ENCODE measurements at places on chromosomes 7 and 10. TPM values are rescaled to one million over a fixed set of nuclear protein-coding genes. Genes with fewer than 3 reads are reported as not detected.

The GPR85 gene
- 1.6 TPM for total RNA-seq

The ASB10 gene
- total RNA-seq, result not detected

DNA sequence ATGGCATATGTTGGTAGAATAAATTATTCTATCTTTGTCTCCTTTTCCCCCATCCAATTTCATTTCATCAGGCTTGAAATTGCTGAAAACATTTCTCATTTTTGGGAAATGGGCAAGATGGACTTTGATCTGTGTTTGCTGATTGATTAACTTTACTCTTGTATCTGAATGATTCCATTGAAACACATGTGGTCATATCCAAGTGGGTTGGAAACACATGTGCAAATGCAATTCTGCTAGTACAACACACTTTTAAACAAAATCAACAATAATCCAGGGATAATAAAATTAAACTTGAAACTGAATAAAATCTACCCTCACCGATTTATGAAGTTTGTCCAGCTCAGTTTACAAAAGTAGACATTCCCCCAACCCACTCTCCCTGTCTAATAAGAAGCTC lies 96.9 kb downstream of the EPDR1 start:
- no peak for DNase-seq

The ACTL6B gene
- 2.4 TPM for total RNA-seq

The ADAM8 gene
- 3.6 TPM for total RNA-seq

GRCh38 chr7:90853205-90853604 lies 257.1 kb downstream of the CDK14 start:
- DNase-seq, result no peak

- DNase-seq, result no peak
These were observed 170.4 kb upstream of the NRG3 start for GRCh38 chr10:81704596-81704995.

DNA sequence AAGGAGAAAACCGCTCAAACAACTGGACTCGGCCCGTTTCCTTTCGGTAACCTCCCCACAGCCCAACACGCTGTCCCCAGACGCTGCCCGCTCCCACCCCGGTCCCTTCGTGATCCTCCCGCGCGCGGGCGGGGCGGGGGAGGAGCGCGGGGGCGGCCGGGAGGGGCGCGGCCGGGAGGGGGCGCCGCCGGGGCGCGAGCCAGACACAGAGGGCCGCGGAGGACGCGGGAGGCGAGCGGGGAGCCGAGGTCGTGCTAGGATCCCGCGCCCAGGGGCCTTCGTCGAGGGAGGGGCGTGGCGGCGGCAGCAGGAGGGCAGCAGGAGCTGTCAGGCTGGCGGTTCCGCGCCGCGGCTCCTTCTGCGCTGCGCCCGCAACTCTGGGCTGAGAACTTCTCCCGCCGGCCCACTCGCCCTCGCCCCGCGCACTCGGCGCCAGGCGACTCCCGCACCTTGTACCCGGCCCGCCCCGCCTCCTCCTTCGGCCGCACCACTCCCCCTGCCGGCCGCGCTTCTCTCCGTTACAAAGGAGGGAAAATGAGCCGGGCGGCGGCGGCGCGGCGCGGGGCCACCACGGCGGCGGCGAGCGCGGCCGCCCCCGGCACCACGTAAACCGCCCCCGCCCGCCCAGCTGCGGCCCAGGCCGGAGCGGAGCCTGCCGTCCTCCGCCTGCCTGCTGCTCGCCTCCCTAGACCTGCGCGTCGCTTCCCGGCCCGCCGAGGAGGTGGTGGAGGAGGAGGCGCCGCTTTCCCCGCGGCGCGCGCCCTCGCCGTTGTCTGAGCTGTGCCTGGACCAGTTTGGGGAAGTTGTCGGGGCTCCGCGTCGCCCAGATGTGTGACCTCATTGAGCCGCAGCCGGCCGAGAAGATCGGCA lies at the start of gene CDK14:
CDK14 (plus strand) TSS at position 521 of the 870 bp plus-strand sequence; CDS start at position 828, 307 bp downstream.
- peak; percentile 77 for DNase-seq

The INA gene
- 36.4 TPM for total RNA-seq

The PWWP2B gene
- total RNA-seq, result 14.2 TPM

The PKD1L1 gene
- 0.11 TPM for total RNA-seq

DNA sequence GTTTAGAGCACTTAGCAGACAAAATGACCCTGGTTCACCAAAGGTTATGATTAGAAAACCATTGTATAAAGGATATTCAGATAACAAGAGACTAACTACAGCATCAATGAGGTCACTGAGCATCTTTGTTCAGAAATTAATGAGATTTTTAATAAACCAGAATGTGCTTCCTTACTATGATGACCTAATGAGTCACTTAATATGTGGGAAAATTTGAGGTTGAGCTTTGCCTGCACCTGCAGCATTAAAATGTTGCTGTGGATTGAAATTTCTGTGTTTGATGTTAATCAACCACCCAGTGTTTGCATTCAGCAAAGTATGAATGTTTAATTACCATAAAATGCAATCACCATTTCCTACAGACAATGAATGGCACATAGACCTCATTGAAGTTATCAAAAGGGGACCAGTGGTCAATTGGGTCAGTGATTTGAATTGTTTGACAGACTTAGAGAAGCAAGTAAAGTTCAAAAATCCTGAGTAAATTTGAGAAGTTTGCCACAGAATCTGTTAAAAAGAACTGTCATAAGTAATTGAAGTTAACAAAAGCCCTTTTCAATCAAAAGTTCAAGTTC lies 45.8 kb downstream of the EXOC6 start:
- DNase-seq, result no peak

The LRRC17 gene
- 35.8 TPM for total RNA-seq

The PAPOLB gene
- total RNA-seq, result 0.23 TPM

DNA sequence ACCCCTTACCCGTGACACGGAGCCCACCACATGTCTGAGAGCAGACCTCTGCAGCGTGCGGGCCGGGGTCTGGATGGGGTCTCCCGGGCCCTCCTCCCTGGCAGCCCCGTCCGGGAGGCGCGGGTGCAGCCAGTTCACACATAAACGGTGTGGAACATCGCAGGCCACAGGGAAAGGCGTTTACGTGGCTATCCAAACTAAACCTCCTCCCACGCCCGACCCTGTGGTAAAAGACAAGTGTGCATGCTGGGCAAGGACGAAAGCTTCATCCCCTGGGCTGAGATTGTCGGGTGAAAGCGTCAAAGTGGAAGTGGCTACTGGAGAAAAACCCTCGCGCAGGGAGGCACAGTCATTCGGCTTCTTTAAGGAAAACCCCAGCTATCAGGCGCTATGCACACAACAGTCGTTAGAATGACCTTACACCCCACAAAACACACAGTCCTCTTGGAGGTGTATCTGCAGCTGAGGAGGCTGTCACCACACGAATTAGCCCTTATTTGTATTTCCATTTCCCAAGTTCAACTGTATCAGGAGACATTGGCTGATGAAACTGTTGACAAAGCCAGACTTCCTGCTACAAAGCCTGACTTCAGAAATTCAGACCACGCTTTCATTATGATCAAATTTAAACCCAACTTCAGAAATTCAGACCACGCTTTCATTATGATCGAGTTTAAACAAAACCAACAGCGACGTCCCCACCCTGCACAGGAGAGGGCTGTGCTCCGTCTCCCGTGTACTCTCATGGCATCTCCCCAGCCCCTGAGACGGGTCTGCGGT lies 15.3 kb downstream of the GPER1 start:
- DNase-seq, result no peak

The ADRB1 gene
- 0.14 TPM for total RNA-seq

GRCh38 chr10:79069325-79070080 lies 737 bp downstream of the ZMIZ1 start:
- peak; percentile 22 for DNase-seq

DNA sequence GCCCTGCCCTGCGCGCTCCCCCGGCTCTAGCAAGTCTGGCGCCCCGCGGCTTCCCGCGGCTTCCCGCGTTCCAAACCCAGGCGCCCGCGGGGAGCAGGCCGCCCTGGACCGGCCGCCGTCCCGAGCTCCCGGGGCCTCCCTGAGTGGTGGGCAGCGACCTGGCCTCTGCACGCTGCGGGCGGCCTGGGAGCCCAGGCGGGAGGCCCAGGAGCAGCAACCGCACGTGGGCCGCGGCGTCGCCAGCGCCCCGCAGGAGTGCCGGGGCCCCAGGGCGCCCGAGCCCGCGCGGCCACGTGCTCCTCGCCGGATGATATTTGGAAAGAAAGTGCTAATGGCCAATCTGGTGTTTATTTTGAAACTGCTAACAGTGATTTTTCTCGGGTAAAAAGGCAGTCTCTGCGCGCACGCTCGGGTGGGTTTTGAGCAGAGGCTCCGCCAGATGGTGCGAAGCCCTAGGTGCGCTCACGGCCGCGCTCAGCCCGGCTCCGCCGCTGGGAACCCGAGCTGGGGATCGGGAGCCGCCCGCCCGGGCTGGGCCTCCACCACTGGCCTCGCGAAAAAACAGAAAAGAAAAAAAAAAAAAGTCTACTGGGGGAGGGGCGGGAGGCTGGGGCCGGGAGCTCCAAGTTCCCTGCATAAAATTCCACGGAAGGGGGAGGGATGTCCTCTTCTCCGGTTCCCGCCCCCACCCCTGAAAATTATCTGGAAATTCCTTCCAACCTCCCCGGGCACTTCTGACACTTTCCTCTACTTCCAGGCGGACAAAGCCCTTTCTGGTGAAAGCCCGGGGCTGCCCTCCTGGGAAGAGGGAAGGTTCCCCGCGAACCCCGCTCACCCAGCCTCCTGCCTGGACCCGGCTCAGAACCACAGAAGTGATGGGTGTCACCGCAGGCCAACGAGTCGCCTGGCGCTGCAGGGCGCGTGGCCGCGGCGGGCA lies 4.3 kb downstream of the EBF3 start:
- no peak for DNase-seq

The PNLIP gene
- total RNA-seq, result not detected

GRCh38 chr10:30435073-30435422 lies 1.1 kb downstream of the MAP3K8 start:
- no peak for DNase-seq

DNA sequence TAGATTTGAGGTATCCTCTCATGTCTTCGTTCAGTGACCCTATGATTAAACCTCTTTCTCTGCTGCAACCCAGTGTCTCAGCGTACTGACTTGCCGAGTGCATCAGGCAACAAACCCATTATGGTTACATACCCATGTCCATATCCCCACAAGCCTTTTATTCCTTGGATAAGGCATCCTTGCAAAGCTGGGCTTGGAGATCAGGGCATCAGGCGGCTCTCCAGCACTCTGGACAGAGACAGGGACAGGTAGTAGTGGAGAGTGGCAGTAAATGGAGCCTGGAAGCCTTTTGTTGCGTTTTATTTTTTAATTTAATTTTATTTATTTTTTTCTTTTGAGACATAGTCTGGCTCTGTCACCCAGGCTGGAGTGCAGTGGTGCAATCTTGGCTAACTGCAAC lies 32.0 kb upstream of the NPFFR1 start:
- DNase-seq, result no peak

- DNase-seq, result no peak
These were observed 613.7 kb upstream of the MKI67 start for GRCh38 chr10:128739930-128740329.

DNA sequence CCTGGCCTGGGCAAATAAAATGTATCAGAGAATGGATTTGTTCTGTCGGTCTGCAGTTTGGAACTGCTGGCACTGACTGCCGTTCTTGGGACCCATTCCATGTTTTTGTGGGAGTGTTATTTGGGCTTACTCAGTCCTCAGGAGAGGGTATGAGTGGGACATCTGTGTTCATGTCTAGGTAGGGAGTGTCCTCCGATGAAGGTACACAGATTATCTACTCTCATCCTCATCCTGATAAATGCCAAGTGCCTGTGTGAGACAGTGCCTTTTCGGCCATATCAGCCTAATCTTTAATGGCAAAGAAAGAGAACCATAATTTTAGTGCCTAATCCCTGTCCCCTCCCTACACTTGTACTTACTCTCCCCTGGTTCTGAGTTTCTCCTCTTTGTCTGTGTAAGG lies 409.4 kb downstream of the REEP3 start:
- no peak for DNase-seq

DNA sequence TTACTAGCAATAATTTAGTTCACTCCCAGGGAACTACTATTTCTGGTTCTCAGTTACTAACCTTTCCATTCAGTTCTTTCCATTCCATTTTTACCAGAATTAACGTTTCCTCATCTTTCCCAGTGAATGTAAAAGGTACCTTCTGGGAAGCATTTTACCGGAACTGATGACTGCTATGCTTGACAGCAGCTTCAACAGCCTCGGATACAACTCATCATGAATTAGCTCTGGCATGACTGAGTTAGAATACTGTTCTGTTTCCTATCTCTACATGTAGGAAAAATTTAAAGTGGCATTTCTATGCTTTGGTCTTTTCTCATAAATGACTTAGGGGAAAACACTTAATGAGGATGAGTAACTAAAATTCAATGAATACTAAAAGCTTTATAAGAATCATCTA lies 18.6 kb downstream of the TAS2R41 start:
- no peak for DNase-seq

- no peak for DNase-seq
These were observed 316.8 kb upstream of the MTPN start for GRCh38 chr7:136293841-136294391.

GRCh38 chr10:122292376-122292775 lies 21.3 kb downstream of the BTBD16 start:
- DNase-seq, result no peak

The NODAL gene
- total RNA-seq, result not detected

- DNase-seq, result no peak
These were observed 132.8 kb upstream of the DNAJB12 start for GRCh38 chr10:72487521-72487920.

- DNase-seq, result no peak
These were observed 174.8 kb downstream of the JAZF1 start for GRCh38 chr7:28005847-28006231.

The ADAM22 gene
- total RNA-seq, result 12.1 TPM

GRCh38 chr7:47254081-47254977 lies 327.6 kb downstream of the TNS3 start:
- DNase-seq, result peak; percentile 75

The BTBD16 gene
- not detected for total RNA-seq

DNA sequence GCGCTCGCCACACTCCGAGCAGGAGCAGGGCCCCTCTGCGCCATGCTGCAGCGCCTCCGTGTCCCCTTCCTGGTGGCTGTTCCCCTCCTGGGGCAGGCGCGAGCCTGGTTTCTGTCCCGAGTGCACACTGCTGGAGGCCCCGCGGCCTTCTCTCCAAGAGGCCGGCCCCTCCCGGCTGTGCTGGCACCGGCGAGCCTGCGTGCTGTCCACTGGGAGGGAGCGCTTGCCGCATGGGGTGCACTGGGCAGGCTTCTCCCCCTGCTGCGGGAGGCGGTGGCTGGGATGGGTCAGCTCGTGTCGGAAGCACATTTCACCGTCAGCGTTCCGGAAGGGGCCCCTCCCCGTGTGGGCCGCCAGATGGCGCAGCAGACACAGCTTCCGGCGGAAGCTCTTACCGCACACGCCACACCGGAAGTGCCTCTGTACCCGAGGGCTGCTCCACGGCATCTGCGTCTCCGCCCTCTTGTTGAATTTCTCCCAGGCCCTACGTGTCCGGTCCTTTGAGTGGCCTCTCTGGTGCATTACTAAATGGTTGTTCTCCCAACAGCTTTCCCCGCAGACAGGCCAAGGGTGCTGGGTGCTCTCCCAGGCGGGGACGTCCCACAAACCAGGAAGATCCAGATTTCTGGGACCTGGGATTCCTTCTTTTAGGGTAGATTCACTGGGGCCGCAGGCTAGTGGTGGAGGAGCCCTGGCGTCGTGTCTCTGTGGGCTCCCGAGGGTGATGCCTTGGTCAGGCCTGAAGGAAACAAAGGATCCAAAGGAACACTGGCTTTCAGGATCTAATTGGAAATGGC lies 18.7 kb downstream of the ZNF786 start:
- peak; percentile 18 for DNase-seq
